ENCODE measurements at places on chromosomes 5 and 9.

DNA sequence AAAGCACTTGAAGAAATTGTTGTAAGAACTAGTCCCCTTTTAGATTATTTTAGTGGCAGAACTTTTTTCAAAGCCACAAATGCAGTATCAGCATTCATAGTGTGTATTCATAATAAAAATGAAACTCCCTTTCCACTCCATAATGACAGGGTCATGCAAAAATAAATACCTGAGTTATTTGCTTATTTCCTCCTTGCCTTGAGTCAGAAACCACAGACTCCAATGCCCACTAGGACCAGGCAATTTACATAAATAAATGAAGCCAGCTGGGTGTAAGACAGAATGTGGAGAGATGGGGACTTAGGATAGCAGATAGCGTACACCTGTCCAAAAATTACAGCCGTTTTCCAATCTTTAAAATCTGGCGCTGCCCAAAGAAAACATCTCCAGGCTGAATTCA is 417.8 kb downstream of the TMEM161B start:
- no peak for DNase-seq

- DNase-seq, result no peak
These were observed 11.8 kb downstream of the RMI1 start for GRCh38 chr9:83992407-83992806.

DNA sequence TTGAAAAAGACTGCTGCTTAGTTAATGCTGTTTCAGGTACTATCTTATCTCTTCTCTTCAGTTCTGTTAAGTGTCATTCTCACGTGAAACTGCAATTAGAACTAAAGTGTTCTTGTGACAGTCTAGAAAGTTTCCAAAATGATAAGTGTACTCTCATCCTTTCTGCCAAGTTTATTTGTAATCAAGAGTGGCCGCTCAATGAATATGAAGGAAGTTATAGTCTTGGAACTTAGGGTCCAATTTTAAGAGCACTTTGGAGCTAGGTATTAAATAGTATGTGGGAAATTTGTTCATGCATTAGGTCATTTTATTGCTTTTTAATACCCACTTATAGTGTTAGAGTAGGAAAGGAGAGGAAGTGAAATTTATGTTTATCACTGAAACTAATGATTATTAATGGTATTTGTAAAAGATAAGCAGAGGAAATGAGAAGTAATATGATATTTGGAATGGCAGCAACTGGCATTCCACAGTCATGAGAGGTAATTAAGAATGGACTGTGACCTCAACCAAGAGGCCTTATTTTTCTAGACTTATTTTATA is 20.4 kb downstream of the XRCC4 start:
- DNase-seq, result peak; percentile 50

DNA sequence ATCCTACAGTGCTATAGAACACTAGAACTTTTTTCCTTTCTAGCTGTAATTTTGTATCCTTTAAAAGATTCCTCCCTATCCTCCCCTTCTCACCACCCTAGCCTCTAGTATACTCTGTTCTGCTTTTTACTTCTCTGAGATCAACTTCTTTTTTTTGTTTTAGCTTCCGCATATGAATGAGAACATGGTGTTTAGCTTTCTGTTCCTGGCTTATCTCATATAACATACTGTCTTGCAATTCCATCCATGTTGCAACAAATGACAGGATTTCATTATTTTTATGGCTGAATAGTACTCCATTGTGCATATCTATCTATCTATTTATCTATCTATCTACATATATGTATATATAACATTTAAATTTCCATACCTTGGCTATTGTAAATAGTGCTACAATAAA is 126.0 kb upstream of the MAN2A1 start:
- no peak for DNase-seq

- DNase-seq, result no peak
These were observed 39.4 kb upstream of the SMIM32 start for GRCh38 chr5:136232316-136232715.

DNA sequence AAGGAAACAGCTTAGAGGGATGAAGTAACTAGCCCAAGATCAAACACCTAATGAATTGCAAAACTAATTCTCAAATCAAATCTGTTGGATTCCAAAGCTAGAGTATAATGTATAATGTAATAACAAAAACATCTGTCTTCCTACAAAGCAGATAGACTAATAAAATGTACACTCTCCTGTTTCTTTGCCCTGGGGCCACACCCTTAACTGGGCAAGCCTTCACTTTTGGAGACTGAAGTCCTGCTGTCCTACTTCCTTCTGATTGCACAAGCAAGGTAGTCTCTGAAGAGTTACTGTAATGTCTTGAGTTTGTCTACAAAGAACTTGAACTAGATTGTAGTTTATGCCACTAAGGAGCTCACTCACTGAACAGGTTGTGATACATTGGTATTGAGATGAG is 2.5 kb downstream of the TTC1 start:
- peak; percentile 11 for DNase-seq

GRCh38 chr5:68225188-68225910 is 9.8 kb downstream of the PIK3R1 start:
- peak; percentile 52 for DNase-seq

- no peak for DNase-seq
These were observed 15.5 kb downstream of the MED10 start for GRCh38 chr5:6362846-6363245.

GRCh38 chr5:87400305-87400899 is 12.3 kb downstream of the CCNH start:
- peak; percentile 78 for DNase-seq

DNA sequence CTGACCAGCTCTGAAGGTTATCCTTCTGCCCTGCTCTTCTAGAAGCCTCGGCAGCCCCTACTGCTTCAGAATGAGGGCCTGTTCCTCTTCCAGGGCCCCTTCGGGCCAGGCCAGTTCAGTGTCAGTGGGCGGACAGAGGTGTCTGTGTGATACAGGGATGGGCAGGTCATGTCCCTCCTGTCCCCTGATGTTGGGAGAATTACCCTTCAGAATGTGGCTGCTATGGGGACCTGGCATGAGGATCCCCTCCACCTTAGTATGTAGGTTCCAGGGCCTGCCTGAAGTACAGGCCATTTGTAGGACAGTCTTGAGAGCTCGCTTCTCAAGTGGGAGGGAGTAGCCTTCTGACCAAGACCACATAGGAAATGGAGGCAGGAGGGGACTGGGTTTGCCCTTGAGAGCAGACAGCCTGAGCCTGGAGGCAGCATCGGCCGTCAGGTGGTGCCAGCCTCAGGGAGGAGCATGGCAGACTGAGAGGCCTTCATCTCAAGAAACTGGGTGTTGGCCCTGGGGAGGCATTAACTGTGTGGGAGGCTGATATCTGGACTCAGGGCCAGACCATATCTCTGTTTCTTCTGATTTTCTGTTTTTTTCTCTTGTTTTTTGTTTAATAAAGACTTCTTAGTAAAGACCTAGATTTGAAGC is 32.0 kb downstream of the ANGPTL2 start:
- no peak for DNase-seq

DNA sequence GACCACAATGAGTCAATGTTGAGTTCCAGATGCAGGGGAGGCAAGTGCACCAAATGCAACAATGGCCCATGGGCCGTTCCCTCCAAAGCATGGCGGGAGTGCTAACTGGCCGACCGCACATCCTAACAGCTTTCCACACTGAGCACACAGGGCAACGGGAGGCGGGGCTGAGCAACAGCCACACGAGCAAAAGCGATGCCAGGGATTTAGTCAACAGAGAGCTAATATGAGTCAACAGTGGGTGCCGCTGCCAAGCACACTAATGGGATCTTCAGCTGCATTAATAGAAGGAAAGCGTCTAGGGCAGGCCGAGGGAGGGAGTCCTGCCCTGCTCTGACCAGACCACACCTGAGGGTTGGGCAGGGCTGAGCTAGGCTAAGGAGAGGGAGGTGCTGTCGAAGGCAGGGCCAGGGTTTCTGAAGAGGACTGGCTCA is 4.6 kb downstream of the EPB41L4B start:
- DNase-seq, result no peak

All from hematopoietic multipotent progenitor cell treated with erythropoietin and hydrocortisone succinate and interleukin-3 and kit ligand, for 6 days (in vitro differentiated cells).